Tongue (tissue), 3 donors: ENCODE measurements at places on chromosomes 7 and 10. TPM values are rescaled to one million over a fixed set of nuclear protein-coding genes. Genes with fewer than 3 reads are reported as not detected.

The RP9 gene
- total RNA-seq = 11.0 TPM

The APBB1IP gene
- total RNA-seq = 2.7 TPM

The FAM13C gene
- 74.0 TPM for total RNA-seq

- no peak for DNase-seq
These were observed 175.8 kb upstream of the LYZL1 start for GRCh38 chr10:29112827-29113615.

DNA sequence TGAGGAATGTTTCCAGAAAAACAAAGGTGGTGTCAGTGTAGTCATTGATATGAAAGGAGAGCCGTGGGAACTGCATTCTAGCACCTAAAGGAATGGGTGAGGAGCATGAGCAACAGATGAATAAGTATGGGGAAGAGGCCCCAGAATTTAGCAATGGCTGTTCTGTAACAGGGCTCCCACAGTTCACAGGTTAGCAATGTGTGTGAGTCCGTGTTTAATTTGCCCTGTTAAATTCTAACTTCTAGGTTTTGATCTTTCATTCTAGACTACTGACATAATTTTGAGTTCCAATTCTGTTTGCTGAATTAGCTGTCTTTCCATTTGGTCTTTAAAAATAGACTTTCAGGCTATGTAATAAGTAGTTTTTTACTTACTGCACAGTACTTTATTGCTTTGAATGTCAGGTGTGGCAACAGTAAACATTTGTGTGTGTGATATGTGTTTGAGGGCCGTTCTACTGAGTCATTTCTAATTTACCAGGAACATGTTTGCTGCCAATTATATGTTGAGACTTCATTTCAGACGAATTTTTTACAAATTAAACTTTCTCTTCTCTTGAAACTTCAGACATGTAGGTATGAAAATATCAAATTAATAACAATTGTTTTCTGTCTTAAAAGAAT, 8.8 kb downstream of the STK17A start:
- DNase-seq = no peak

GRCh38 chr7:65953890-65954450, 28.0 kb downstream of the GUSB start:
- no peak for DNase-seq

DNA sequence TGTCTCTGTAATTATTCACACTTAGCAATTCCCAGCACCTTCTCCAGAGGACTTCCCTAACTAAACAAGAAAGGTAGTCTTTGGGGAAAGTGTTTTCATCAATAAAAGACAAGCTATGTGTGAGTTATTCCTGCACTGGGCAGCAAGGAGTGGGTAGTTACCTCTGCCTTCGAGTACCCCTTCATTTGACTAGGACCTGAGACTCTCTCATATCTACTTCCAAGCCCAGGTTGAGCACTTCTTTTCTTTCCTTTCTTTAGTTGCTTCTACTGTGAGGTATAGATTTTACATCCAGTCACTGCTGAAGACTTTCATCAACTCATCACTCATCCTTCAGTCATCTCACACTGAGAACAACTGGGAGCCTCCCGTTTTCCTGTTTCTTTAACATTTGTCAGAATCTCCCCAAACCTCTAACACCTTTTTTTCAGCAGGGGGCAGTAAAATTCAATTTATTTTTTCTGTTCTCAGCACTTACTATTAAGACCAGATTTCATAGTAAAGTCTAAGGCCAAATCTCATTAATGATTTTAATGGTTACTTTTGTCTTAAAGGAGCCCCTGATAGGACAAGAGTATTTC, 80.1 kb upstream of the PRSS1 start:
- DNase-seq = peak; percentile 10

DNA sequence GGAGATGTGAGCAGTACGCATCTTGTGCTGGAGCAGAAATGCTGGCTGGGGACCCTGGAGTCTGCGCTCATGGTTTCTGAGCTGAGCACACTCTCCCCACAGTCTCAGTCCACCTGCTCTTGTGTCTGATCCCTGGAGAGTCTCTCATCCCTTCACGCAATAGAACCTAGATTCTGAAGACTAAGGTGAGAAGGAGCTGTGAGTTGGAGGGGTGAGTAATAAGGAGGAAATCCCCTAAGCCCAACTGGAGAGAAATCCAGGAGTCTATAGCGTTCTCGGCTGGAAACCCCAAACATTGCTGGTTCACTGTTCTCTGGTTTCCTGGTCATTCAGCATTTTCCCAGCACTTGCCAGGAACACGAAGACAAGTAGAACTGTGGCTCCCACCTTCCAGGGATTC, 68.3 kb upstream of the SMNDC1 start:
- no peak for DNase-seq

GRCh38 chr7:48551652-48552051, 372.7 kb upstream of the CDC14C start:
- DNase-seq = no peak

- DNase-seq = no peak
These were observed 43.3 kb upstream of the ELN start for GRCh38 chr7:73984481-73985205.

GRCh38 chr10:132129431-132129830, 57.3 kb upstream of the DPYSL4 start:
- peak; percentile 21 for DNase-seq

GRCh38 chr10:118034791-118035261, 11.9 kb downstream of the RAB11FIP2 start:
- no peak for DNase-seq
